CD4-positive, alpha-beta T cell treated with Interleukin-2 at 100 ng/mL for 4 hours (primary cell): ENCODE measurements at places on chromosomes 4 and X.

DNA sequence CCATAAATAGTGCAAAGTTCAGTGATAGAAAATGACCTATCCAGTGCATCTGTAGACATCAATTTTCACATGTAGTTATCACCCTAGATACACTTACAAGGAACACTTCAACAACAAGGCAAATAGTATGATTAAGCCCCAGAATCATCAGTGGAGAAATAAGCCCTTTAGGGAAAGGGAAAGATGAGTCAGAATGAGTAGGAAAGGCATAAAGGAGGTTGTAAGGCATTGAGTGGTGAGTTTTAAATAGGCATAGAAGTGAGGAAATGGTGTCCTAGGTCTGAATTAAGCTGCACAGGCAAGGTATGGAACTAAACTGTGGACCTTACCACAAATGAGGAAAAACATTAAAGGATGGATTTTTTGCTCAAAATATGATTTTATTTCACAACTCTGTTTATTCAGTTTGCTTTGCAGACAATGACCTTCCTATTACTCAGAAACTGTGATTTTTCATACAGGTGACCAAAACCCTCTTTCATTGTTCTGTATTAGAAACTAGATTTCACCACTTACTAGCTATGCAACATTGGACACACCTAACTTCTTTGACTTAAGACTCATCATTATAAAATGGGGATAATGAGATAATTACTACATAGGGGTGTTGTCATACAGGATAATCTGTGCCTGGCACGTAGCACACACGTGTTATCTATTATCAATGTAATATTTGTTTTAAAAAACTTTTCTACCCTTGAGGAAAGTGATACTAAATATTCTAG is 57.0 kb upstream of the MAP9 start:
- no peak for DNase-seq

DNA sequence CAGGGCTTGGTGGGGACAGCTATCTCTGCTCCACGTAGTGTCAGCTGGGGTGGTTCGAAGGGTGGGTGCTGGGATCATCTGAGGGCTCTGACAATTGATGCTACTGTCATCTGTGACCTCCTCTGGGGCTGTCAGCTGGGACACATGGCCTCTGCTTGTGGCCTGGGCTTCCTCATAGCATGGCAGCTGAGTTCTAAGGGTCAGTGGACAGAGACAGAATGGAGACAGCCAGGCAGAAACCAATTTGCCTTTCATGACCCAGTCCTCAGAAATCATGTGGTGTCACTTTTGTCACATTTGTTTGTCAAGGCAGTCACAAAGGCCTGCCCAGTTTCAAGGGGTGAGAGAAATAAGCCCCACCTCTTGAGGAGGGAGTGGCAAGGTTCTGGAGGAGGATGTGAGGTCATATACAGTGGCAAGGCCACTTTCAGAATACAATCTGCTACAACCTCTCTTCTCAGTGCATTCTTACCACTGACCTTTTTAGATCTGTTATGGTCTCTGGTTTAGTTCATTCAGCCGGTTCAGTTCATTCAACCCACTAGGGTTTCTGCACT is 103.6 kb upstream of the BCOR start:
- peak; percentile 32 for DNase-seq

DNA sequence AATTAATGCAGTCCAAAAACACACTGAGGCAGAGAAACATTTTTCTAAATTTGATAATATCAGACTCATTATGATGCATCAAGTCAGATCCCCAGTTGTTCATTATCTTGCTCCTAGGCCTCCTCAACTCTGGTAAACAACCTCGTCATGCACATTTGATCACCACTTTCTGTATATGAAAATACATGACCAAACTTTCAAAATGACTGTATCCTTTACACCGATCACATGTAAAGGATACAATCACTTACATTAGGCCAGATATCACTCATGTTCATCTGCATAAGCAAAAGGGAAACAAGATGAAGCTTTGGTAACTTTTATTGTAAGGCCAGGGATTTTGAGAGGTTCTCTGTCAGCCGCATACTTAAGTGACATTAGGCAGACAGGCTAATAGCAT is 99.4 kb upstream of the IL1RAPL1 start:
- no peak for DNase-seq

- DNase-seq = peak; percentile 31
These were observed 38.2 kb upstream of the OCIAD2 start for GRCh38 chr4:48944756-48945241.

DNA sequence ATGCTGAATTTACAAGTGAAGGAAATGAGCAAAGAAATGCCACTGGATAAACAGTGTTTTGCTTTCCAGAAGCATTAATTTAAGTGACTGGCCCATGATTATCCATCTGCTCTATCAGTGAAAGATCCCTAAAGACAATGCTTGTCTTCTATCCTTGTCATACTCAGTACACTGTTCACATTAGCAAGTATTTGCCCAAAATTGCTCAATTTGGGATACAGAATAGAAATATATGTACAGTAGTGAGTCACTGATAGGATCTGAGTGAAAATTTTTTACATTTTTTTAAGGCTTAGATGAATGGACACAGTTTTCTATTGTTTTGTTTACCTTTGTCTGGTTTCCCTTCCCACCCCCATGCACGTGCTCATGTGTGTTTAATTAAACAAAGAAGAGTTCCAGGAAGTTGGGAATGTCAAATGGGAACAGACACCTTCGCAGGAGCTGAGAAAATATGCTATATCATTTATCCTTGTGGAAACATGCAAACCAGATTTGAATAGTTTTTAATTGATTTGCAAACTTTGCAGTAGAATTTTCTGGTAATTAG is 656.3 kb downstream of the RPA4 start:
- DNase-seq = no peak

GRCh38 chrX:111492085-111492484 is 19.4 kb upstream of the SERTM2 start:
- DNase-seq = no peak

DNA sequence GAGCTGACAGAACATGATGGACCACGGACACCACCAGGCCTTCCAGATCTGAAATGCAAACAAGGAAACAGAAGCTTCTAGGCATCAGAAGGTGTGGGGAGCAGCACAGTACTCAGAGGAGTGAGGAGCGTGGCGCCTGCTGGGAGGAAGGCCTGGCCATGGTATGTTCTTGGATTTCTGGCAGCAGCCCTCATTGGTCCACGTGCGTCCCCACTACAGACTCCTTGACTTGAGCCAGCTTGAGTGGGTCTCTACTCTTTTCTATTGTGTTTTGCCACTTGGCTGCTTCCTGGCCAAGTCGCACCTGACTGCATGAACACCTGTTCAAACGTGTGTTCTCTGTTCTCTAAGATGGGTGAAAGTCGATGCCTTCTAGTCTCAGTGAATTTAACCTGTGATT is 18.0 kb downstream of the ZNF275 start:
- no peak for DNase-seq

GRCh38 chrX:119235872-119236622 is at the start of gene PGRMC1:
Gene PGRMC1 (plus strand): TSS chrX:119236285. CDS start chrX:119236364, 79 bp downstream.
- DNase-seq = peak; percentile 78

- no peak for DNase-seq
These were observed 450.8 kb upstream of the BOD1L1 start for GRCh38 chr4:14078326-14078725.

GRCh38 chr4:122668241-122668640 is 47.4 kb upstream of the IL21 start:
- no peak for DNase-seq

DNA sequence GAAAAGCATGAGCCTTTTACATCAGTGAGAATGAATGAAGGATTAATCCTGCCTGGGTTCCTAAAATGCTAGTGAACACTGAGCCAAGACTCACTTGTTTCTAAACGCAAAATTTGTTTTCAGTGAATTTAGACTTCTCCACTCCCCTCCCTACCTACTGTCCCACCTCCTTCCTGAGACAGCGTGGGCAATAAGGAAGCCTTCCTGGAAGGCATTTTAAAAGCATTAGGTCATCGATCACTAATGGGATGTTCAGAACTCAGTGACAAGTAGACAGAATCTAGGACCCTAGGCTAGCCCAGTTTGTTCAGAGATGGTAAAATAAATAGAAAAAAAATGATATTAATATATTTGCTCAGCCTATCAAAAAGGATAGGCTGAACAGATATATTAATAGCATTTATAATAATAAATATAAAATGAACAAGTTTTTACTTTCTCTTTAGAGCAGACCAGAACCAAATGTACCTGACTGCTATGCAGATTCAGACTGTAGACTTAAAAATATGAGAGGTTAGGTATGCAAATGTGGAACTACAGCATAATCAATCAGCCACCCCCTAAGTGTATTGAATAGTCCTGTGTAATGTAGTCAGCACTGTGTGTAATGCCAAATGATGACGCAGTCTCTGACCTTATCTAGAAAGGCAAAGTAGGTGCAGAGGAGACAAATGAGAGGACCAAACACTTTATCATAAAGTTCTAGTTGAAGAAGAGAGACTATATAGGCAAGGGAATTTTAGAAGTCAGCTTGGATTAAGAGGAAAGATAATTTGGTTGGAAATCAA is 331.1 kb downstream of the GPAT3 start:
- DNase-seq = no peak

GRCh38 chr4:36330796-36331195 is 49.4 kb downstream of the DTHD1 start:
- no peak for DNase-seq
